ENCODE measurements at places on chromosomes 6 and 20.

DNA sequence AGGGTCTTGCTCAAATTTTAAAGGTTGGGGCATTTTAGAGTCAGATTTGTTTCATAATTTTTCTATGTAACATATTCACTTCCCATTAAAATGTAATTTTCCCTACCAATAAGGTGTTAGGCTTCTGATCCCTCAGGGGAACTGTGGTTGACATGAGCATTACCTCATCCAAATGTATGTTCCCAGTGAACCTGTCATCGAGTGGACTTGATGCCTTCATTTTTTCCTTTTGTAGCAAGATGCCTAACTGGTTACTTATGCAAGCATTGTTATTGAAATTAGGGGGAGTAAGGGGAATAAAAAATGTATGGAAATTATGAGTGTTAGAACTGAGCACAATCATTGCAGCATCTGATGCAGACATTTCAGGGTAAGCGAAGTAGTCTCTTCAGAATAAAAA is 360.5 kb downstream of the BCKDHB start:
- DNase-seq, result no peak
- H3K4me3 ChIP-seq, result no peak overlapping the region
- H3K4me1 ChIP-seq, result no peaks in the 10 kb centered on the region
- no peak overlapping the region for H3K27ac ChIP-seq
- no peaks in the 10 kb centered on the region for H3K27me3 ChIP-seq

- H3K36me3 ChIP-seq, result no peaks in the 10 kb centered on the region
- peak overlapping the region; percentile 78 for H3K27ac ChIP-seq
- peak overlapping the region; percentile 8 for H3K4me3 ChIP-seq
- peaks cover 45% of the 10 kb centered on the region for H3K4me1 ChIP-seq
- no peak for DNase-seq
Measured at GRCh38 chr6:142332393-142333098, 30.7 kb downstream of the ADGRG6 start.

GRCh38 chr6:30500421-30501355 is 11.4 kb downstream of the HLA-E start:
- DNase-seq, result no peak
- H3K4me1 ChIP-seq, result no peaks in the 10 kb centered on the region
- peaks cover 31% of the 10 kb centered on the region for H3K27me3 ChIP-seq

DNA sequence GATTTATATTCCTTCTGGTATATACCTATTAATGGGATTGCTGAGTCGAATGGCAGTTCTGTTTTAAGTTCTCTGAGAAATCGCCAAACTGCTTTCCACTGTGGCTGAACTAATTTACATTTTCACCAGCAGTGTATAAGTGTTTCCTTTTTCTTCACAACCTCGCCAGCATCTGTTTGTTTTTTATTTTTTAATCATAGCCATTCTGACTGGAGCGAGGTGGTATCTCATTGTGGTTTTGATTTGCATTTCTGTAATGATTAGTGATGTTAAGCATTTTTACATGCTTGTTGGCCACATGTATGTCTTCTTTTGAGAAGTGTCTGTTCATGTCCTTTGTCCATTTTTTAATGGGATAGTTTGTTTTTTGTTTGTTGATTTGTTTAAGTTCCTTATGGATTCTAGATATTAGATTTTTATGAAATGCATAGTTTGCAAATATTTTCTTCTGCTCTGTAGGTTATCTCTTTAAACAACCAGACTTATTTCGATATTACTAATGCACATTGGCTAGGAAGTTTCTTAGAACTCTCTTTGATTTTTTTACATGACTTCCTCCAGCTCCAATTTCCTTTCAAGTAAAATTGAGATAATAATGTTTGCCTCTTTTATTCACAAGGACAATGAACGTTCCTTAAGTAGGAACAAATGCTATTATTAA is 12.2 kb upstream of the VNN1 start:
- H3K4me3 ChIP-seq, result no peak overlapping the region
- H3K27me3 ChIP-seq, result no peaks in the 10 kb centered on the region
- H3K36me3 ChIP-seq, result no peaks in the 10 kb centered on the region
- DNase-seq, result no peak

- no peak overlapping the region for H3K4me3 ChIP-seq
- peak overlapping the region; percentile 90 for H3K27ac ChIP-seq
- H3K4me1 ChIP-seq, result peaks cover 14% of the 10 kb centered on the region
- no peaks in the 10 kb centered on the region for H3K27me3 ChIP-seq
- no peak for DNase-seq
Measured at GRCh38 chr6:140825731-140826130, 1307.0 kb upstream of the GJE1 start.

DNA sequence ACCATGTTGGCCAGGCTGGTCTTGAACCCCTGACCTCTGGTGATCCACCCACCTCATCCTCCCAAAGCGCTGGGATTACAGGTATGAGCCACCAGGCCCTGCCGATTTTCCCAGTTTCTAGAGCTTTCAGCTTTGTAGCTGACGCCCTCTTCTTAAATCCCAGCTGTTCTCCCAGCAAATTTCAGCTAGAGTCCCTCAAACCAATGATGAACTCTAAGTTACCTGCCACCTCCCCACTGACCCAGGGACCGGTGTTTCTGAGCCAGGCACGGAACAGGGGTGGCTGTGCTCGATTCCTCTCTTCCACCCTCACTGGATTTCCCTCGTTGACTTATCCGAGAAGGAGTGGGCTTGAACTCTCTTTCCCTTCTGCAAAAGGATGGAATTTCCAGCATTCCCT is 39.1 kb downstream of the SUN5 start:
- H3K27me3 ChIP-seq, result no peaks in the 10 kb centered on the region
- peaks cover 8% of the 10 kb centered on the region for H3K4me1 ChIP-seq
- no peak for DNase-seq
- H3K27ac ChIP-seq, result no peak overlapping the region
- no peaks in the 10 kb centered on the region for H3K36me3 ChIP-seq

- H3K27me3 ChIP-seq, result no peaks in the 10 kb centered on the region
- no peaks in the 10 kb centered on the region for H3K36me3 ChIP-seq
- no peaks in the 10 kb centered on the region for H3K4me1 ChIP-seq
- H3K27ac ChIP-seq, result no peak overlapping the region
Measured at GRCh38 chr6:53825532-53826321, 30.9 kb downstream of the LRRC1 start.

- H3K36me3 ChIP-seq, result no peaks in the 10 kb centered on the region
- DNase-seq, result no peak
- peaks cover 22% of the 10 kb centered on the region for H3K4me1 ChIP-seq
- peaks cover 7% of the 10 kb centered on the region for H3K27me3 ChIP-seq
- no peak overlapping the region for H3K27ac ChIP-seq
Measured at GRCh38 chr20:25048519-25048952, 9.4 kb downstream of the ACSS1 start.

DNA sequence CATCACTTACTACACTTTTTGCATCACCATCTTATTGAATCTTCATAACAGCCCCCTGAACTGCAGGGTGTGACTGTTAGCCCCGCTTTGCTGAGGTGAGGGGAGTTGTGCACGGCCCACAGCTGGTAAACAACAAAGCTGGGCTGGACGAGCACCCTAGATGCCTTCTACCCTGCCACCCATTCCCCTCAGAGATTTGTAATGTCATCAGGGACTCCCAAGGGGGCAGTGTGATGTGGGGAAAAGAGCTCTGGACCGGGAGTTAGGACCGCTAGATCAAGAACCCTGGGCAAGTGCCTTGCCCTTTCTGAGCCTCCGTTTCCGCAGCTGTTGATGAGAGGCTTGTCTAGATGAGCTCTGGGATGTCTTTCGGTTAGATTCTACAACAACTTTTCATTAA is 20.9 kb downstream of the PKIG start:
- no peaks in the 10 kb centered on the region for H3K36me3 ChIP-seq
- no peak for DNase-seq
- peaks cover 5% of the 10 kb centered on the region for H3K4me1 ChIP-seq
- H3K27me3 ChIP-seq, result no peaks in the 10 kb centered on the region

DNA sequence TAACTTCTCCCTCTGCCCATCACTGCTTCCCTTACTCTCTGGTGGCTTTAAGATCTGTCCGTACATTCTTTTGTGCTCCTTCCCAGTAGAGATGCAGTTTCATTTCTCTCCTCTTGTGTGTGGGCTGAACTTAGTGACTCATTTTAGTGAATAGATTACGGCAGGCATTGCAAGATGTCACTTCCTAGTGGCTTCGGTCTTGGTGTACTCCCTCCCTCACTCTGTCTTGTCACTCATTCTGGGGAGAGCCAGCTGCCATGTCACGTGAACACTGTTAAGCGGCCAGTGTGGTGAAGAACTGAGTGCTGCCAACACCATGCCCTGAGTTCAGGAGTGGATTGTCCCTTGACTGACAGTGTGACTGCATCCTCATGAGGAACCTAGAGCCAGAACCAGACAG is 115.9 kb downstream of the OTOR start:
- no peak overlapping the region for H3K4me3 ChIP-seq
- H3K27me3 ChIP-seq, result no peaks in the 10 kb centered on the region
- H3K27ac ChIP-seq, result no peak overlapping the region
- H3K4me1 ChIP-seq, result peaks cover 14% of the 10 kb centered on the region
- H3K36me3 ChIP-seq, result no peaks in the 10 kb centered on the region

DNA sequence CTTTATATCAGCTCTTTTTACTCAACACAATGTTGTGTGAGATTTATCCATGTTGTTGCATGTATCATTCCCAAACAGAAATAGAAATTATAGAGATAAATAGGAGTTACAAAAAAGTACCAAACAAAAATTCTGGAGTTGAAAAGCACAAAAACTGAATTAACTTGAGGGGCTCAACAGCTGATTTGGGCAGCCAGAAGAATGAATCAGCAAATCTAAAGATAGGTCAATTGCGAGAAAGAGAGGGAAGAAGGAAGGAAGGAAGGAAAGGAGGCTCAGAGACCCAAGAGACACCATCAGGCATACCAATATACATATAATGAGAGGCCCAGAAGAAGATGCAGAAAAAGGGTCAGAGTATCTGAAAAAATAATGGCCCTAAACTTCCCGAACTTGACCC is 98.9 kb downstream of the ATG5 start:
- no peaks in the 10 kb centered on the region for H3K27me3 ChIP-seq
- H3K36me3 ChIP-seq, result peaks cover 32% of the 10 kb centered on the region
- no peak overlapping the region for H3K27ac ChIP-seq
- H3K4me3 ChIP-seq, result no peak overlapping the region
- no peaks in the 10 kb centered on the region for H3K4me1 ChIP-seq
- DNase-seq, result no peak

DNA sequence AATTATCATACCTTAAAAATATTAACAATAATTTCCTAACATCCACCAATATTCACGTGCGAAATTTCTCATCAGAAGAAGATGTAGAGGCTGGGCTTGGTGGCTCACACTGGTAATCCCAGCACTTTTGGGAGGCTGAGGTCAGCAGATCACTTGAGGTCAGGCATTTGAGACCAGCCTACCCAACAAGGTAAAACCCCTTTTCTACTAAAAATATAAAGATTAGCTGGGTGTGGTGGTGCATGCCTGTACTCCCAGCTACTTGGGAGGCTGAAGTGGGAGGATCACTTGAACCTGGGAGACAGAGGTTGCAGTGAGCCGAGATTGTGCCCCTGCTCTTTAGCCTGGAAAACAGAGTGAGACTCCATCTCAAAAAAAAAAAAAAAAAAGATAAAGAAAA is 36.1 kb upstream of the JAG1 start:
- no peaks in the 10 kb centered on the region for H3K36me3 ChIP-seq
- no peaks in the 10 kb centered on the region for H3K27me3 ChIP-seq
- DNase-seq, result no peak
- H3K27ac ChIP-seq, result no peak overlapping the region
- H3K4me1 ChIP-seq, result peaks cover 34% of the 10 kb centered on the region
